ENCODE measurements at places on chromosomes 2 and 18.

DNA sequence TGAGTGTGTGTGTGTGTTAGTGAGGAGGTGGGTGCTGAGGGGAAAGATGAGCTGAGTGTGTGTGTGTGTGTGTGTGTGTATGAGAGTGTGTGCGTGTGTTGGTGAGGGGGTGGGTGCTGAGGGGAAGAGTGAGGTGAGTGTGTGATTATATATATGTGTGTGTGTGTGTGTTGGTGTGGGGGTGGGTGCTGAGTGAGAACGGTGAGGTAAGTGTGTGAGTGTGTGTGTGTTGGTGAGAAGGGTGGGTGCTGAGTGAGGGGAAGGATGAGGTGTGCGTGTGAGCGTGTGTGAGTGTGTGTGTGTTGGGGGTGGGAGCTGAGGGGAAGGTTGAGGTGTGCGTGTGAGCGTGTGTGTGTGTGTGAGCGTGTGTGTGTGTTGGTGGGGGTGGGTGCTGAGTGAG lies 322.0 kb upstream of the NT5C1B start:
- no peak for DNase-seq

DNA sequence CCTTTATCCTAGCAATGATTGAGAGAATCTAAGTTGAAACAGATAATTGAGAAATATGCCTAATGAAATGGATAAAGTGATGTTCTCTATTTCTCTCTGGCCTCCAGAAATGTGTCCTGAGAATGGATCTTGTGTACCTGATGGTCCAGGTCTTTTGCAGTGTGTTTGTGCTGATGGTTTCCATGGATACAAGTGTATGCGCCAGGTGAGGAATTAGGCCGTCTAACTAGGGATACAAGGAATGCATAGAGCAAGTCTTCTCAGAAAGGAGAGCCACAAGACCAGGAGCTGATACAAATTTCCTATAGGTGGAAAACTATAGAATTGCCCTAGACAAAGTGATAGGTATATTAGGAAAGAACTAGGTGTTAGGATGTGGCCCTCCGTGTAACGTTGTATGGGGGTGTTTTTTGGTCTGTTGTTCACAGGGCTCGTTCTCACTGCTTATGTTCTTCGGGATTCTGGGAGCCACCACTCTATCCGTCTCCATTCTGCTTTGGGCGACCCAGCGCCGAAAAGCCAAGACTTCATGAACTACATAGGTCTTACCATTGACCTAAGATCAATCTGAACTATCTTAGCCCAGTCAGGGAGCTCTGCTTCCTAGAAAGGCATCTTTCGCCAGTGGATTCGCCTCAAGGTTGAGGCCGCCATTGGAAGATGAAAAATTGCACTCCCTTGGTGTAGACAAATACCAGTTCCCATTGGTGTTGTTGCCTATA lies 592 bp upstream of the CAD start:
- DNase-seq = no peak

- peak; percentile 7 for DNase-seq
Observed at GRCh38 chr2:178589335-178589734, 109.1 kb downstream of the PLEKHA3 start.

GRCh38 chr2:101653469-101653868 lies 44.0 kb upstream of the MAP4K4 start:
- DNase-seq = no peak

- peak; percentile 81 for DNase-seq
Observed at GRCh38 chr2:119823734-119824334, 64.1 kb downstream of the PTPN4 start.

GRCh38 chr2:216858312-216858711 lies 1.6 kb downstream of the TNP1 start:
- no peak for DNase-seq

- DNase-seq = peak; percentile 53
Observed at GRCh38 chr2:113877711-113878598, 11.9 kb upstream of the ACTR3 start.

- DNase-seq = peak; percentile 91
Observed at GRCh38 chr2:159904127-159904958, 106.3 kb upstream of the CD302 start.

DNA sequence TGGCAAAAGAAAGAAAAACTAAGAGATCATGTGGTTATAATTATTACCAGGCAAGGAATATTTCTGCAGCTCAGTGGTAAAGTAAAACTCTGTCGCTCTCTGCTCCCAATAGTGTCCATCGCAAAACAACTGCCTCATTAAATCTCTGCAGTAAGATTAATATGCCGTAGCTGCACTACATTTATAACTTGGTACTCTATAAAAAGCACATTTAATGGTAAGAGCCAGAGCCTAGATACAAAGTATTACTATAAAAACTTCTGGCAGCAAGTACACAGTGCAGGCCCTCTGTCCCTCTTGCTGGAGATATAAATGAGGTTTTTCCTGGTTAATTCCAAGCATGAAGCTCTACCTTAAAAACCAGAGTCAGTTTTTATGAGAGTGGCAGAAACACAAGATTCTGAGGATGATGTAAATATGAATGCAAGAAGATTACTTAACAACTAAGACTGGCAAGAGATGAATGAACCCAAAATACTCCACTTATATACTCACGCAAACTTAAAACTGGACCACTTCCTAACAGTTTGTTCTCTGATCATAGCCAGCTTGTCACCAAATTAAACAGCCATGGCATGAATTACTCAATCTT lies 25.5 kb downstream of the ZNF521 start:
- DNase-seq = peak; percentile 37

DNA sequence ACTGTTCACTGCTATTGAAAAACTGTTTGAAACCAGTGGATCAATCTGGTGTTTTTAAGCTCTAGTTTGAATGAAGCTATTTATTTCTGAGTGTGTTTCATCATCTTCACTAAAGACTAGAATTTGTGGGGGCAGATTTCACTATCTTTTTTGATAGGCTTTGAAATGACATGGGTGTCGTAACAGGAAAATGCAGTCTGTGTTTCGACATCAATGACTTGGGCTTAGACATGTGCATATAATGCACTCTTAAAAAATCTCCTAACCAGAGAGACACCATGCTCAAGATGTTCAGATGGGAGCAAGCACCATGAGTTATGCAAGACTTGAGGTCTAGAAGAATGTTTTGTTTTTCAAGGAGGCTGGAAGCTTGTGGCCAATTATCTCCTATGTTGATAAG lies 221.6 kb downstream of the GPD2 start:
- DNase-seq = peak; percentile 51

DNA sequence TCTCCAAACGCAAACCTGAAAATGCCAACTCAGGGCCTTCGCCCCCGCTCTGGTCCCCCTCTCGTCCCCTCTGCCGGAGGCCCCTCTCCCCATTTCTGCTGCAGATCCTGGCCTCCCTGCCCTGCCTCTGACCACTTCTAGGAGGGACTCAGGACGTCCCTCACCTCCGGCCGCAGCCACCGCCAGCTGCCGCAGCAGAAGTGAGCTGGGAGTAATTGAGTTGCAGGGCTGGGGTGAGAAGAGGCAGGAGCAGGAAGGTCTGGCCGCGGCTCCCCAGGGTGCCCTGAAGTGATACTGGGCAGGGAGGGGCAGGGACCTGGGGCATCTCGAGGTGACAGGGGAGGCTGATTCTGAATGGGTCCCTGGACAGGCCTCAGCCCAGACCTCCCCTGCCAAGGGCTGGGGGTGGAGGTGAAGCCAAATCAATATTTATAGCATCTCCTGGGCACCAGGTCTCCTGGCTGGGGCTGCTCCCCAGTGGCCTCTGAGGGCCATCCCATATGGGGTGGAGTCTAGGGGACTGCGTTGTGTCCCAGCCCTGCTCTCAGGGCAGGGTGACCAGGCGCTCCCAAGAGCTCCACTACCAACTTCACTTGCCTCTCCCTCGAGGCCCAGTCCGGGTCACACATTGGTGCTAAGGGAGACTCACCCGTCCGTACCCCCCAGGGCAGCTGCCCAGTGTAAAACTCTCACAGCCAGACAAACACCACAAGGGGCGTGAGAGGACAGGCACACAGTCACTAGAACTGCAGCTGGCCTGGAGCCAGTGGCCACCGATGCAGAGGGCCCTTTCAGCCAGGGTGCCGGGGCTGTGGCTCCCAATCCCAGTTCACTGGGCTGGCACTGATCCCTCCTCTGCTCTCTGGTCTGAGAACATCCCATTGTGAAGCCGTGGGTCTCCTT lies 33.0 kb downstream of the KCNIP3 start:
- DNase-seq = no peak

DNA sequence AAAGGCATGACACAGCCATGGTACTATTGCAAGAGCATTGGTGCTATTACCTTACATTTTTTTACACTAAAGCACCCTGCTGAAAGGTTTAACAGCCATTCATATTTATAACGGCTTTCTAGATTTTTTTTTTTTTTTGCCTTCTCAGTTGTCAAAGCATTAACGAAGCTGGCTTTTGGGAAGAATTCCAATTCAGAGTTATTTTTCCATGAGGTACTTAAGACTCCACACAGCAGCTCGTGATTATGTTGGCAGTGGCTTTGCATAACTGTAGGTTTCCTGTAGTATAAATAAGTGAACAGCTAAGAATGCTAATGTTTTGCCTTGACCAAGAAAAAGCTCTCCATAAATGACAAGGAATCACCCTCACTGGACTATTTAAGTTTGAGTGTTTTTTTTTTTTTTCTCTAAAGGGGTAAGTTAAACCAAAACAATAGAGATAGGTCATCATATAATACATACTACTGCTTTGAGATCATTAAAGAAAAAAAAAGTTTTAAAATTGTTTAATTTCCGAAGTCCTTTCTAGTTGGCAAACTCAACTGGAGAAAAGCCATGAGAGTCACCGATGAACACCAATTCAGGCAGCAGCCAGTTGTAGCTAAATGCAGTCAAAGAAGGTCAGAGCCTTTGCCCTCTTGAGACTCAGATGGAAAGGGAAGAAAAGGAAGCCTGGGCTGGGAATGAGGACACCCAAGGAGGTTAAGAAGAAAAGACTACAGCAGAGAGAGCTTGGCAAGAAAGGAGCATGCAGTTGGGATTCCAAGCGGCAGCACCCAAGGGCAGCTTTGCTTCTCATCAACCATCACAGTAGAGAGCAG lies 187.4 kb upstream of the NCKAP5 start:
- DNase-seq = no peak

- DNase-seq = no peak
Observed at GRCh38 chr2:86254576-86255538, 55.6 kb downstream of the MRPL35 start.

DNA sequence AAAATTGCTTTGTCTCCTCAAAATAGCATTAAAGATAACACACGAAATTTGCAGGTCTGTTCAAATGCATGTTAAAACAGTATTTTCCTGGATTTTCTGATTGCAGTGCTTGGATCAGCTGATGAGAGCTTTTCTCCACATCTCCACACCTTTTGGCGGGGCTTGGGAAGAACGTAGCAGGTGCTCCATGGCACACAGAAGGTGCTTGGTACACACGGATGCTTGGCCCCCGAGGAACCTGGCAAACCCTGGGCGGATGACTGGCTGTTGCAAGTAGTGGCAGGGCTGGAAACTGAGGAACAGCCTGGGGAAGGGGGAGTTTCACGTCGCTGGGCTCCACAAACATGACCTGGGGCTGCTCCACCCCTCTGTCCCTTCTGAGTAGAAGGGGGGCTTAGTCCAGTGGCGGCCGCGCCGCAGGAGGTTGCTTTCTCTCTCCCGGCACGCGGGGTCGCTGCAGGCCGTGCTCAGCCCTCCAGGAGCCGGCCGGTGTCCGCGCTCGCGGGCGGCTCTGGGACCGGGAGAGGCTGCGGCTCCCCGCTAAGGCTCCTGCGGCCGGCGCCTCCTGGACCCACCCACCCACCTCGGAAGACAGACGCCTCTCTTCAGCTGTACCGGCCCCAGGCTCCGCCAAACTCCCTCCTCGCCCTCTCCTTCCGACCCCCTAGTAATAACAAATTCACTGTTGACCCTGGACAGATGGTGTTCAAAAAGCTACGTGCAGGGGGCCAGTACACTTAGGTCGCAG lies 69.3 kb downstream of the MARCO start:
- DNase-seq = peak; percentile 65

DNA sequence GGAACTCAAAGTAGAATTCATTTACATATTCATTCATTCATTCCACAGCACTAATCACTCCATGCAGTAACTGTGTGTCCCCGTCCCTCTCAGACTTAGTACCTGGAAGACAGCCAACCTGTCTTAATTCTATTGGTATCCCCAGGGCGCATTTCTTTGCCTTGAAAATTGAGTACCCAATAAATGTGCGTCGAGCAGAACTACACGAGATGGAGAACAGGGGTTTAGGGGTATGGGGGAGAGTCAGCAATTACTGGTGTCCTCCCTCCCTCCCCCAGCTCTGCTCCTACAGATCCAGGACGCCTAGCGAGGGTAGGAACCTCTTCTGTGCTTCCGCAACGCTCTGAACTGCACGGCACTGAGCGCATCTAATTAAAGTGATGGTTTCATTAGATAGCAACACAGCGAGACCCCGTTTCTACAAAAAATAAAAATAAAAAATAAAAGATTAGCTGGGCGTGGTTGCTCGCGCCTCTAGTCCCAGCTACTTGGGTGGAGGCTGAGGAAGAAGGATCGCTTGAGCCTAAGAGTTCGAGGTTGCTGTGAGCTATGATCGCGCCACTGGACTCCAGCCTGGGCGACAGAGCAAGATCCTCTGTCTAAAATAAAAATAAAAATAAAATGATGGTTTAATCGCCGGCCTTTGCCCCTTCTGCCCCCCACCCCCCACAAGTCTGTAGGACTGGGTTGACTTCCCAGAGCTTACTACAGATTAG lies 614 bp upstream of the FKBP1B start:
- DNase-seq = peak; percentile 51

- DNase-seq = no peak
Observed at GRCh38 chr2:145957929-145958328, 1438.0 kb upstream of the ZEB2 start.

DNA sequence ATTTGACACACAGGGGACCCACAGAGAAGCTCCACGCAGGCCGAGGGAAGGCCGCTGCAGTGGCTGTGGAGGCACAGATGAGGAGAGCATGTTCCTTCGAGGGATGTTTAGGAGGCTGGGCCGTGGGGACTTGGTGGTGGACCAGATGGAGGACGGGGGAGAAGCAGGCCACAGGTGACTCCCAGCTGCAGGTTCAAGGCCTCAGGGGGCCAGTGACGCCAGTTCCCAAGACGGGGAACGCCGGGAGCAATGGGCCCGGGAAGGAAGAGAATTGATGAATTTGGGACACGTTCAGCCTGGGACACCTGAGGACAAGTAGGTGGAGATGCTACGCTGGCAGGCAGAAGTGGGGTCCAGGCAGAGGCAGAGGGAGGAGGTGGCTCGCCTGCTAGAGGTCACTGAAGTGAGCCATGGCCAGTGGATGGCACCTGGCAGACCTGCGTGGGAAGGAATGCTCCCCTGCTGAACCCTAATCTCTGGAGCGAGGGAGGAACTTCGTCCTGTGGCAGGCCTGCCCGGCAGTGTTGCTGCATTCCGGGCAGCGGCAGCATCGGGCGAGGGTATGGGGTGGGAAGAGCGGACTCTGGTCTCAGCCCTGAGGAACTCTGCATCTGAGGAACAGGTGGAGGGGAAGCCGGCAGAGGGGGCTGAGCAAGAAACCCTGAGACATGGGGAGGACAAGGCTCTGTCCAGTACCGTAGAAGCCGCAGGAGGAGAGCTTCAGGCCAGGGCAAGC lies 25.2 kb upstream of the HPCAL1 start:
- no peak for DNase-seq

- no peak for DNase-seq
Observed at GRCh38 chr2:31992025-31992579, 18.7 kb downstream of the MEMO1 start.

- DNase-seq = no peak
Observed at GRCh38 chr2:207468488-207468887, 61.3 kb upstream of the CREB1 start.

GRCh38 chr2:32192418-32192817 lies 26.8 kb downstream of the SLC30A6 start:
- DNase-seq = no peak

- DNase-seq = no peak
Observed at GRCh38 chr18:42792731-42793130, 322.8 kb downstream of the RIT2 start.
